Karpas-422 (cell line): ENCODE measurements at places on chromosomes 4 and X. TPM values are rescaled to one million over a fixed set of nuclear protein-coding genes. Genes with fewer than 3 reads are reported as not detected.

The AKAP4 gene
- total RNA-seq: not detected in 2 replicates

The CACNA1F gene
- not detected in 2 replicates for total RNA-seq

The ZCCHC13 gene
- not detected in 2 replicates for total RNA-seq

The HSFX3 gene
- not detected in 2 replicates for total RNA-seq

The P2RY10 gene
- total RNA-seq: 0.51 and 1.3 TPM in 2 replicates

The MED12 gene
- 32.7 and 35.2 TPM in 2 replicates for total RNA-seq

The CT83 gene
- total RNA-seq: not detected in 2 replicates

The ALG13 gene
- total RNA-seq: 145 and 248 TPM in 2 replicates

The ATP2B3 gene
- not detected in 2 replicates for total RNA-seq

The ABCG2 gene
- not detected in 2 replicates for total RNA-seq

The ODAM gene
- not detected in 2 replicates for total RNA-seq
